ENCODE measurements at places on chromosomes 13 and 19.

DNA sequence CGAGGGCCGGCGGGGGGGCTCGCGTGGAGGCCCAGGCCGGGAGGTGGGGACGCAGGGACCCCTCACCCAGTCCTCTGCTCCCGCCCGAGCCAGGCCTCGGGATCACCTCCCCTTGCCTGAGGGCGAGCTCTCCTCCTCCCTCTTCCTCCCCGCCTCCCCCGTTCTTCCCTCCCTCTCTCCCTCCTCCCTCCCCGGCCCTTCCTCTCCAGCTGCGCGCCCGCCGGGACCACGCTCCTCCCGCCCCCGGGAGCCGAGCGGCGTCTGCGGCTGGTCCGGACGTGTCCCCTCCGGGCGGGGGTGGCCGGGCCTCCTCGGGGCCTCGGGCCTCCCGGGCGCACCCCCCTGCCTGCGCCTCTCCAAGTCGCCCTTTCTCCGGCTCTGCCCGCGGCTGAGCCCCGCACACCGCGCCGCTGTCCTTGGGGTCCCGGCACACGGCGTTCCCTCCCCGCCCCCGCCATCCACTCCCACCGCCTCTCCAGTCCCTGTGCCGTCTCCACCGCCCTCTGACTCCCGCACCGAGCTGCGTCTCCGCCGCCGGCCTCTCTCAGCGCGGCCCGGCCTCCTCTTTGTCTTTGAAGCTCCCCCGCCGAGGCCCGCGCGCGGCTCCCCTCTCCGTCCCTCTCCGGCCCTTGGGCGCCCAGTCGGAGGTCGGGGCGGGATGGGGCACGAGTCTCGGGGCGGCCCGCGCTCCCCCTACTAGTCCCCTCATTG lies 5.7 kb downstream of the SOX1 start:
- DNase-seq = peak; percentile 49

DNA sequence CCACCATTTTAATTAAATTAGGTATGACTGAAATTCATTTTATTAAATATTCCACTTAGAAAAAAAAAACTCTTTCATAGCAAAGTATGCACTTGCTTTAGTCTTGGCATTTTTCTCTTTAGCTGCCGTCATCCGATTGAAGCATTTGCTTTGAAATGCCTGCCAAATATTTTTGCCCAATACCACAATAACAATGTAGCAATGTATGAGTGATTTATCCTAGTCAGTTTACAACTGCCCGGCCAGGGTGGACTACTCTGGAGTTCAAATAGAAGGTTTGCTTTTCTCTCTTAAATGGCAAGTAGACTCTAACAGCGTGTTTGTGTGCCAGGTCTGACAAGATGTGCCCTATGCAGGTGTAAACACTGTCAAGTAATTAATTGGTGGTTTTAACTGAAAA lies 675.3 kb upstream of the SGCG start:
- DNase-seq = no peak

- no peak for DNase-seq
These were observed 3.8 kb downstream of the SHFL start for GRCh38 chr19:10089801-10090375.

- DNase-seq = no peak
These were observed 618 bp downstream of the HAUS8 start for GRCh38 chr19:17074634-17075034.

DNA sequence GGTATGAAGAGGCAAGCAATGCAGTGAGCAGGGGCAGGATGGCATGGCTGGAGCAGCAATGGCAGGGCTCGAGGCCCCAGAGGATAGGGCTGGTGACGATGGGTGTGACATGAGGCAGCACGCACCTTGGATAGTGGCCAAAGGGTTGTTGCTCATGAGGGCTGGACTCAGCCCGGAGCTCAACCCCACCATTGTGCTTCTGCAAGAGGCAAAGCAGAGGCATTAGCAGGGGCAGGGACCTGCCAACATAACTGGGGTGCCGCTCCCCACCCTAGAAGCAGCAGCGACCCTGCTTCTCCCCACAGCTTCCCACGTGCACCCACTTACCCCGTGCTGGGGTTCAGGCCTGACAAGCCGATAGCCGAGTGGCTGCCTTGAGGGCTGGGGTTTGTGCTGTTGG lies 15.8 kb downstream of the ZNF574 start:
- no peak for DNase-seq

GRCh38 chr13:23960566-23961156 lies 63.4 kb upstream of the C1QTNF9B start:
- DNase-seq = peak; percentile 40

DNA sequence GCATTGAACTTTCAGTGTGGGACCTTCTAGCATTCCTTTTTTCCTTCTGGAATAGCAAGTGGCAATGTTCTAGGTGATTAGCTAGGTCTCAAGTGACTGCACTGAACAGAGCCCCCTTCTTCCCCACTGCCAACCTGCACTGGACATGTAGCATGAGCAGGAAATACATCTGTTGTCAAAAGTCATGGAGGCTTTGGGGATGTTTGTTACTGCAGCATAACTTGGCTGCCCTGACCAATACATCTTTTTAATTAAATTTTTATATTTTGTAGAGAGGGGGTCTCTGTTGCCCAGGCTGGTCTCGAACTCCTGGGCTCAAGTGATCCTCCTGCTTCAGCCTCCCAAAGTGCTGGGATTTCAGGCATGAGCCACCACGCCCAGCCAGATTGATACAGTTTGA lies 163.6 kb downstream of the CACNA1A start:
- DNase-seq = no peak

- DNase-seq = no peak
These were observed 5.3 kb upstream of the GRTP1 start for GRCh38 chr13:113369189-113369588.

DNA sequence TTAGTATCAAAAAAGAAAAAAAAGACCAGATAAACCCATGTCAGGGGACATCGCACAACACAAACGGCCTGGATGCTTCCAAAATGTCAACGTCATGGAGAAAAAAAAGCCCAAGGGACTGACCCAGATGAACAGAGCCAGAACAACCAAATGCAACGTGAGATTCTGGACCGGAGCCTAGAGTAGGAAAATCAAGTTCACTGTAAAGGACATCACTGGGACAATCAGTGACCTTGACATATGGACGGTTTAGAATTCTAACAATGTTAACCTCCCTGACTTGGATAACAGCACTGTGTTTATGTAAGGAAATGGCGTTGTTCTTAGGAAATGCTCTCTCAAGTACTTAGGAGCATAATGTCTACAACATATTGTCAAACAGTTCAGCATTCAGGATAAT lies 15.1 kb upstream of the EMP3 start:
- no peak for DNase-seq

GRCh38 chr19:49567861-49568441 lies 12.4 kb downstream of the NOSIP start:
- no peak for DNase-seq

DNA sequence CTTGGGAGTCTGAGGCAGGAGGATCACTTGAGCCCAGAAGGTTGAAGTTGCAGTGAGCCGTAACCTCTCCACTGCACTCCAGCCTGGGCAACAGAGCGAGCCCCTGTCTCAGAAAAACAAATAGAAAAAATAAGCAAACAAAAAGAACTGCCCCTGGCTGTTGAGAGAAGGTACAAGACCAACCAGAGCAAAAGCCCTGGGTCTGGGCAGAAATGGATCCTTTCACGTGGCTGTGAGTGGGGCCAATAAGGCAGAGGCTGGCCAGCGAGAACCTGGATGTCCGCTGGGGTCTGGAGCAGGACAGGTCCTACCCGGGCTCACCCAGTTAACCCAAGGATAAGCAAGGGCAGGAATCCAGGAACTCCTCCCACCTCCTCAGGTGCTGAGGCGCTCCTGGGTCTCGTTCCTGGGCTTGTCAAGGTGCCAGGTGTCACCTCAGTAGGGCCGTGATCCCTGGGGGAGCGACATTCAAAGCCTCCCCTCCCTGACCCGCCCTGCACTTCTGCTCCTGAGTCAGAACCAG lies 4.7 kb upstream of the SLC5A5 start:
- DNase-seq = no peak

GRCh38 chr13:66659701-66660467 lies 570.3 kb downstream of the PCDH9 start:
- DNase-seq = no peak

DNA sequence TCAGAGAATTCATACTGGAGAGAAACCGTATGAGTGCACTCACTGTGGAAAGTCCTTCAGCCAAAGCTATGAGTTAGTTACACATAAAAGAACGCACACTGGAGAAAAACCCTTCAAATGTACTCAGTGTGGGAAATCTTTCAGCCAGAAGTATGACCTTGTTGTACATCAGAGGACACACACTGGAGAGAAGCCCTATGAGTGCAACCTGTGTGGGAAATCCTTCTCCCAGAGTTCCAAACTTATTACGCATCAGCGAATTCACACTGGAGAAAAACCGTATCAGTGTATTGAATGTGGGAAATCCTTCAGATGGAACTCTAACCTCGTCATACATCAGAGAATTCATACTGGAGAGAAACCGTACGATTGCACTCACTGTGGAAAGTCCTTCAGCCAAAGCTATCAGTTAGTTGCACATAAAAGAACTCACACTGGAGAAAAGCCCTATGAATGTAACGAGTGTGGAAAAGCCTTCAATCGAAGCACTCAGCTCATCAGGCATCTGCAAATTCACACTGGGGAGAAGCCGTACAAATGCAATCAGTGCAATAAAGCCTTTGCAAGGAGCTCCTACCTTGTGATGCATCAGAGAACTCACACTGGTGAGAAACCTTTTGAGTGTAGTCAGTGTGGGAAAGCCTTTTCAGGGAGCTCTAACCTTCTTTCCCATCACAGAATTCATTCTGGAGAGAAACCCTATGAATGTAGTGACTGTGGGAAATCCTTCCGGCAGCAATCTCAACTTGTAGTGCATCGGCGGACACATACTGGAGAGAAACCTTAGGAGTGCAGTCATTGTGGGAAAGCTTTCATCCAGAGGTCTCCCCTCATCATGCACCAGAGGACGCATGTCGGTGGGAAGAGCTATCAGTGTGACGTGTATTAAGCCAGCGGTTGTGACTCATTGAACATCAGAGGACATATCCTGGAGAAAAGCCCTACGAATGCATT lies 16.5 kb upstream of the ZNF8 start:
- no peak for DNase-seq

DNA sequence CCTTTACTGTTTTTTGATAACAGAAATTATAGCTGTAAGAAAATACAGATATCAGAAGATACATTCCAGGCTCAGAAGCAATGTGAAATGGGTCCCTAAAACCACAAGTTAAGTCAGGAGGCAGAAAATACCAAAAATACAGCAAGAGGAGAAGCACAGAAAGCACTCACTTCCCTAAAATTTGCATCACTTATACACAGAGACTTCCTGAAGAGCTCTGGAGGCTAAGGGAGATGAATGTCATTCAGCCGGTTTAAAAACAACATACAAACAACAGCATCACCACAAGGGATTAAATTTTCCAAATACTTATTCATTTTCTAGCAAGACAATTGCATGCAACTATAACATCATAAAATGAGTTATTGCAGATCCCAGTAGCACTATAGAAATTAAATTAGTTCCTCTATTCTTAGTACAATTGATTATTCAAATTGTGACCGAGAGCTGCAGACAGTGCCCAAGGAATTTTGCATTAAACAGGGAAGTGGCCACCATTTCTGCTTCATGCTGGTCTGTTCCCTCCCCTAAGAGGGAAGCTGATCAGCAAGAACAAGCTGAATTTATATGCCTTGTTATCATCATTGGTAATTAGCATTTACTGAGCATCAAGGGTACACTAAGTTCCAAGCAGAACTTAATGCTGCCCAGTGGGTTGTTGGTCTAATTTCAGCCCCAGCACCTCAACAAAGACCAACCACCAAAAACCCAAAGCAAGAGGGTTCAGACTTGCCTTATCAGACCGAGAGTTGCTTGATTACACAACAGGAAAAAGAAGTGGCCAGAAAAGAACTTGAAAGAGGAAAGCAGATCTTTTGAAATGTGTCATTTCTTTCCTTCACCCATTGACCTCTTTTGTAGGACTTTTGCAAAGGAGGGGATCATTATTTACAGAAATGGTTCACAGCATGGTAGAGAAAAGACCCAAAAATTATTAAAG lies 140.7 kb downstream of the KCTD12 start:
- DNase-seq = no peak

GRCh38 chr13:87889254-87889653 lies 218.1 kb downstream of the SLITRK5 start:
- no peak for DNase-seq

GRCh38 chr13:29454931-29455481 lies 140.5 kb downstream of the SLC7A1 start:
- no peak for DNase-seq

GRCh38 chr19:2449019-2449418 lies 7.7 kb downstream of the LMNB2 start:
- no peak for DNase-seq

GRCh38 chr19:50720921-50721381 lies 1.3 kb upstream of the SHANK1 start:
- no peak for DNase-seq
